Fibroblast of skin of left quadriceps (primary cell): ENCODE measurements at places on chromosomes 1 and 21.

GRCh38 chr1:41488040-41488951 lies 3.8 kb upstream of the EDN2 start:
- DNase-seq = no peak

GRCh38 chr1:67597336-67597735 lies 87.7 kb upstream of the GADD45A start:
- DNase-seq = no peak

DNA sequence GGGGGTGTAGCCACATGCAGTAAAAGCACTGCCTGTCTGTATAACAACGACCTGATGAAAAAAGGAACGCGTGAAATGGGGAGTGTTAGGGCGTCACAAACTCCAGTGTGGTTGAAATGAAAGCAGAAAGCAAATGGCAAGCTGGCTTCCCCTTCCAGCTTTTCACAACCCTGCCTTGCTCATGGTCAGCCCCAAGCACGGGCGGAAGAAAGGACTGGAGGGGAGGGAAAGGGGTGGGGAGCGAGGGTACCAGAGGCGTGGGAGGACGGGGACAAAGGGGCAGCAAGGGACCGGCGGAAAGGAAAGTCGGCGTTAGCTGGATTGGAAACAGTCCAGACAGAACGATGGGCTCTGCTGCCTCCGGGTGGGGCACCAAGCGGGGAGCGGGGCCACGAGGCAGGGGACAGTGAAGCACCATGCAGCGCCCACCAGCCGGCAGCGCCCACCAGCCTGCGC lies 9.6 kb downstream of the VPS26C start:
- DNase-seq = no peak

DNA sequence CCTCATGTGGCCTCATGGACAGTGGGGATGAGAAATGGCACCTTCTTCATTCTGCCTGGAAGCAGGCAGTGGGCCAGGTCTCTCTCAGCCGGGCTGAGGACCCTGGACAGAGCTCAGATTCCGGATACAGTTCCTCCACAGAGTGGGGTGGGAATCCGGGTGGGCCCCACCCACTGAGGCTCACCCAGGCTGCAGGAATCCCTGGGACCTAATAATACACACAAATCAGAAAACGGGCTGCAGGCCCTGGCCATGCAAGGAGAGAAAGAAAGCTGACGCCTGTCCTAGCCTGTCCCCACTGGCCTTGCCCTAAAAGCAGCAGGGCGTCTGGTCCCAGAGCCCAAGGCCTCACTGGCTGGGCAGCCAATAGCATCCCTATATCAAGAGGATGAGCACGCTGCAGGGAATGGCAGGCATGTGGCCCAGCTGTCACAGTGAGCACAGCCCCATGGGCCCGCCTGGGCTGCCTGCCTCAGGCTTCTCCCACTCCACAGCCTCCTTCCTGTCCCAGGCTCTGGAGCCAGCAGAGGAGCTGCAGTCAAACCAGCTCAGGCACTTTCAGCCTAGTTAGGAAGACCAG lies 25.3 kb downstream of the ACTA1 start:
- DNase-seq = no peak

DNA sequence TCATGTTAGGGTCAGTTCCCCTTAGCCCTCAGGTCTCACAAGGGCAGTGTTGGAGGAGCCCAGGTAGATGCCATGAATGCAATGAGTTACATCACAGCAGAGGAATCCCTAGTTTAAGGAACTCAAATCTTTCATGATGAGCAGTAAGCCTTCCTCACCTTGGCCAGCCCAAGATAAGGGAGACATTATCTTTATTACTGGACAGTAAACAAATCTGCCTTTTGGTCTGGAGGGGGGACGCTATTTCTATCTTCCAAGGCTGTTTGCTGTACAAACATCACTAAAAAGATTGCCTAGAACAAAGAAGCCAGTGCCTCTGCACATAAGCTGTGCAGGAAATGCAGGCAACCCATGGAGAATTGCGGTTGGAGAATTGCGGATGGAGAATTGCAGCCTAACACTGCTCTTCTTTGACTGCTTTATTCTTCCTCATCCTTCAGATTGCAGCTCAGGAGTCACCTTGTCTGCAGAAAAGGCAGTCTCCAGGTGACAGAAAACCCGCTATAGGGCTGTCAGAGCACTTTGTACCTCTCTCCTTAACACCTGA lies 2.3 kb upstream of the CHI3L1 start:
- no peak for DNase-seq

DNA sequence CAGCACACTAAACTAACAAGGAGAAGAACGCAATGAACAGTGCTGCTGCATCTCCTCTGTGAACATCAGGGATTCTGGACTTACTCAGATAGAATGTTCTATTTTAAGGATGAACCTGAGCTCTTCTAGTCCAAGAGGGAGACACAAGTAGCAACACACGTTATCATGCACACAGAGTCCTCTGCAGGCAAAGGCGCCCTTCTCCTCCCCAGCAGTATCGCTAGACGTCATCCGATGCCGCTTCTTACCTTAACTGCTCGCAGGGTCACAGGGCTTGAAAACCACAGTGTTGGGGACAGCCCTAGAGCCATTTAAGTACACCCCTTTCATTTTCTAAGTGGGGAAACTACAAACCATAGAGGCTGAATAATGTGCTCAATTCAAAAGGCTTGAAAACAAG lies 74.5 kb downstream of the HIVEP3 start:
- DNase-seq = no peak

- DNase-seq = no peak
These were observed 39.8 kb upstream of the C1orf105 start for GRCh38 chr1:172380441-172381244.

DNA sequence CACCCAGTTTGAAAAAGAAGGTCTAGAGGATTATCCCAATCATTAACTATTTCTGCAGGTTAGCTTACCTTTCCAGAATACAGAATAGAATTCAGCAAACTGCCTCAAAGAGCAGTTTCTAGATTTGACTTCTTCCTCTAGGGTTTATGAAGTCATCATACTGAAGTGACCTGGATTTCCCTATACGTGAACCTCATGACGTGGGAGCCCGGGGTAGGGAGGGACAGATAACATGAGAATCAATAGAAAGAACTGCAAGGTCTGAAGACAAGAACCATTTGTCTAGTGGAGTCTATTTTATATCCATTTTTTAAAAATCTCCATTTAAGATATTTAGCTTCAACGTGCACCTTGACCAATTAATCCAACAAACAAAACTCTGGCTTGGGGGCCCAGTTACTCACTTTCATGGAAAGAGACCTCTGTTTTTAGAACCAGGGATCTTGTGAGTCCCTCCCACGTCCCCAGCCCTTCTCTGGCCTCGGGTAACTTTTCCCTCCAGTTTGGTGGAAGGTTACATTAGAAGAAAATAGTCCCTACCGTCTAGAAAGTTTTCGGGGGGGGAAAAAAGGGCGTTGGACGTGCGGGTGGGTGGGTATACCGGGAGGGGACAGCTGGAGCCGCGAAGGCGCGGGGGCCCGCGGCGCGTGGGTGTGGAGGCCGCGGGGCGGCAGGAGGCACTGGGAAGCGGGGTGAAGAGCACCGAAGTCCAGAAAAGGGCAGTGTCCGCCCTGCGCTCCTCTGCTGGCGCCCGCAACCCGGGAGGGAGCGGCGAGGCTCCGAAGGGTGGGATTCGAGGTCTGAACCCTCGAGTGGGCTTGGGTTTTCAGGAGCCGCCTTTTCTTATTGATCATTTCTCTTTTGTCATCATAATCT lies 13.8 kb upstream of the POGZ start:
- DNase-seq = peak; percentile 22

GRCh38 chr1:209219791-209220524 lies 363.6 kb upstream of the CAMK1G start:
- DNase-seq = no peak
